Activated T-cell treated with anti-CD3 and anti-CD28 coated beads for 4 hours (primary cell): ENCODE measurements at places on chromosomes 3 and 15.

GRCh38 chr3:62051506-62051905, 321.8 kb downstream of the FEZF2 start:
- no peak for DNase-seq

GRCh38 chr3:122215592-122216298, 32.3 kb downstream of the CASR start:
- no peak for DNase-seq

GRCh38 chr15:78968114-78968513, 23.3 kb upstream of the CTSH start:
- no peak for DNase-seq

- DNase-seq, result no peak
These were observed 227.3 kb upstream of the C2CD4B start for GRCh38 chr15:62392376-62392775.

- no peak for DNase-seq
These were observed 8.4 kb downstream of the MITF start for GRCh38 chr3:69747511-69748258.

DNA sequence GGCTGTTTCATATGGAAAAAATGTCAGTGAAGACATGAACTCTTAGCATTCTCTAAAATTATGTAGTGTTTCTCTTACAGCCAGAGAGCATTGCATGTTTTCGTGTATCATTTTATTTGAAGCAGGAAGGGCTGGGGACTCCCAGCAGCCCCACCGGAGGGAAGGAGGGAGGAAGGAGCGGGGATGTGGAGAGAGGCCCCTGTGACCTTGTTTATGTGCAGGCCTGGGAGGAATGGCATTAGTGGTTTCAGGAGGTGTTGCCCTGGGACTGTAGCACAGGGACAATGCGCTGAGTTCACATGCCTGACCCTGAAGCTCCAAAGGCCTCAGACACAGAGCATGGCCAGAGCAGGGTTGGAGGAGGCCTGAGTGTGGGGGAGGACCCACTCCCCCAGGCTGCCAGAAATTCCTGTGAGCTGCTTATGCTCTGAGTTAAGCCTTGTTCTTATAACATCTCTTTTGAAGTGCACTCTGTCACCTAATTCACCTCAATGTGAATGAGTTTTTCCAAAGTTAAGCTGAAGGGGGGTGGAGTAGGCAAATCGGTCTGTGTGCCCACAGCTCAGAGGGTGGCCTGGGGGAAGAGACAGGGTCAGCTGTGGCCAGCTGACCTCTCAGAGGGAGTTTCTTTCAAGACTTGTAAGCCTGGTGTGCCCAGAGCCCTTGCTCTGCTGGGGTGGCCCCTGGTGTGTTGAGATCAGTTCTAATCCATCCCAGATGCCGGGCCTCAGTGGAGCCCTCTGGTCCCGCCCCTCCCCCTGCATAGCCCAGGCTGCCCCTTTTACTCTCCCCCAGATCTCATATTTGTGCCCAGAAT, 3.9 kb upstream of the RNU6-1 start:
- no peak for DNase-seq

GRCh38 chr15:88398011-88398410, 69.2 kb downstream of the MRPL46 start:
- no peak for DNase-seq

DNA sequence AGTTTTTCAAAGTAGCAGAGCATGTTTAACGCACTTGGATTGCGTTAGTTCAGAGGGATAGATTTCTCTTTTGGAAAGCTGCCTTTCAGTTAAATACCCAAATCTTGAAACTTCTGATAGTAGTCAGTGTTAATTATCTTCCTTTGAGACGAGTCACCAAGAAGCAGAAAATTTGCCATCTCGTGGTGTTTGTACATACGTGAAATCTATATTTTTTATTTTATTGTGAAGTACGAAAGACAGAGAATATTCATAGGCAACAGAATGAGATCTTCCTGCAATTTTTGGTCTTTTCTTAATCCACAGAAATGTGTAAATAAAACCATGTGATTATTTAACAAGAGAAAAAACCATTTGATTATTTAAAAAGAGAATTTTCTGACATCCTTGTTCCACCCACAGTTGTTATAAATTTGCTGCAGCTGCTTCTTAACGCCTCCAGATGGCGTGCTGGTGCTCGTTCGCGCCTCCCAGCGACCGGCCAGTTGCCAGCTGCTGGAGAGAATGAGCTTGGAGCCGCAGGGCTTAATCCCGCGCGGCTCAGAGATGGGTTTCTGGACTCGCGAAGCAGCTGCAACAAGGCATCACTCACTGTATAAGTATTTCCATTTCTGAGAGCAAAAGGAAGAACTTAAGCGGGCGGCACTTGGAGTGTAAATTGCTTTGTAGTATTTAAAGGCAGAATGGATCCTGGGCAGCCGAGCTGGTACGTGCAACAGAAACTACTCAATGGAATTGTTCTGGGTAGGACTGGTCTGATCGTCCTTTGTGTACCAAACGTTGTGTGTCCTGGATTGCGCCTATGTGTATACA, 10.5 kb upstream of the SLITRK3 start:
- no peak for DNase-seq

DNA sequence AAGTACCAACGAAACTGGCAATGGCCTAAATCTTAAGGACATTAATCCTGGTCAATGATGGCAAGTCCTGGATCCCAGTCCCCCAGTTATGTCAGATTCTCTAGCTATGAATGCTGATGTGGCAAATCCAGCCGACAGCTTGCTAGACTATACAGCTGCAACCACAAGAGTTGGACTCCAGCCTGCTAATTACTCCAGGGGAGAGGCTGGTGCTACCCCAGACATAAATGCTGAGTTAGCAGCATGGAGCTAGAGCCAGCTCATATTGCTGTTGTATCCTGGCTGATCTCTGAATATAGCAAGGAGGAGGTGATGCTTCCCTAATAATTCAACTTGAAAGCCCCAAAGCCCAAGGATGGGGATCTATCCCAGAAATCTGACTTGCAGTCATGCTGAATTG, 207.1 kb downstream of the LRRN1 start:
- DNase-seq, result no peak

DNA sequence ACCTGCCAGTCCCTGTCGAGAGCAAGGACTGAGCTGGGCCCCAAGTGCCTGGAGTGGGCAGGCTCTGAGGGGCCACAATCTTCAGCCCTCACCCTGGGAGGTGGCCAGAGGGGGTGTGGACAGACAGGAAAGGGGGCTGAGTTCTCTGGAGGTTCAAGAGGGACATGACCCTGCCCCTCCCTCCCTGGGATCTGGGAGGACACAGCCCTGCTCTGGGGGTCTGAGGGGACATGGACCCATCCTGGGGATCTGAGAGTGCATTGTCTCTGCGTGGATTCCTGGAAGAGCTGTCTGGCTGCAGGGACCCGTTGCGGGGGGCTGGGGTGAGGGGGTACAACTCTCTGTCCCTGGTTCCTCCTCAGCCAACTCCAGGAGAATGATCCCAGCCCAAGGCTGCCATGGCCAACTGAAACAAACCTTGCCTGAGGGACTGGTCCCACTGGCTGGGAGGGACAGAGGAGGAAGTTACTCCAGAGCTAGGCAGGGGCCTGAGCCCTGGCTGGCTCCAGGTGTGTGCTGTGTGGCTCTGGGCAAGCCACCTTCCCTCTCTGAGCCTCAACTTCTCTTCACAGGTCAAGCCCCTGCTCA, 29.0 kb downstream of the PTH1R start:
- DNase-seq, result no peak

DNA sequence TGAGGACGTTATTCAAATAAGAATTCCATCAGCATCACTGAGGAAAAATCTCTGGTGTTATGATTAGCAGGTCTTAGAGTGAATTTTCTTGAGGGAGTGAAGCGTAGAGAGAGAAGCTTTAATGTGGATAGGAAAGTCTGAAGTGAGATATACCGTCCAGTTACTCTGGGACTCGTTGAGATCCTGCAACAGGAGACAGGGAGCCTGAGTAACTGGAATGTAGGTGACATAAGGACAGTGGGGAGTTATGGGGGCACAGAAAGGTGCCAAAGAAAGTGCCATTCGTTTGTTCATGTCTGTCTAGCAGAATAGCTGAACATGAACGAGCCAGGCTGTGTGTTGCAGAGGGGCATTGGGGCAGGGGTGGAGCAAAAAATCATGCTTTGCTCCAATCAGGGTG, 9.4 kb upstream of the BUB1B start:
- no peak for DNase-seq

DNA sequence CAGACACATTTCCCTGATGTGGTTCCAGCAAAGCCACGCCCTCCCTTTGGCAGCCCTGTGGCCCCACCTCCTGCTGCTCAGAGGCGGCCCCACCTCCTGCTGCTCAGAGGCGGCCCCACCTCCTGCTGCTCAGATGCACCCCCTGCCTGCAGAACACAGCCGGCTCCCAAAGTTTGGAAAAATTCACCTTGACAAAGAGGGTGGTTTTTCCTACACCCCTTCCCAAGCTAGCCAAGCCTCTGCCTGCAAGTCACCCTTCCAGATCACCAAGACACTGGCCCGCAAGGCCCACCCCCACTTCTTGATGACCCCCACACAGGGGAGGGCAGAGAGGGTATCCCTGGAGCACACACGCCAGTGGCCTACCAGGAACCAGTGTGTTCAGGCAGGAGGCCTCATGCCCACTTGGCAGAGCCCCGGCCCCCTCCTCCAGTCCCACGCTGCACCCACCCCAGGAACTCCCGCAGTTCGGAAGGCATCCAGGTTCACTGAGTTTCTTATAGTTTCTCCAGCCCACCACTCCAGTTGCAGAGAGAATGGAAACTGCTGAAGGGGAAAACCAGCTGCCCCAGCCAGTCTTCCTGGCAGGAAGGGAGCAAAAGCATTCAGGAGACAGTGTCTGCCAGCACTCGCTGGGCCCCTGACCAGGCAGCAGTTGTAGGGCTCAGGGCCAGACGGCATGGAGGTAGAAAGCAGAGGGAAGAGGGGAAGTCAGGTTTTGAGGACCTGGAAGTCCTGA, 2.3 kb upstream of the HAPLN3 start:
- peak; percentile 77 for DNase-seq

GRCh38 chr3:172609750-172610149, 86.5 kb upstream of the TNFSF10 start:
- DNase-seq, result no peak

DNA sequence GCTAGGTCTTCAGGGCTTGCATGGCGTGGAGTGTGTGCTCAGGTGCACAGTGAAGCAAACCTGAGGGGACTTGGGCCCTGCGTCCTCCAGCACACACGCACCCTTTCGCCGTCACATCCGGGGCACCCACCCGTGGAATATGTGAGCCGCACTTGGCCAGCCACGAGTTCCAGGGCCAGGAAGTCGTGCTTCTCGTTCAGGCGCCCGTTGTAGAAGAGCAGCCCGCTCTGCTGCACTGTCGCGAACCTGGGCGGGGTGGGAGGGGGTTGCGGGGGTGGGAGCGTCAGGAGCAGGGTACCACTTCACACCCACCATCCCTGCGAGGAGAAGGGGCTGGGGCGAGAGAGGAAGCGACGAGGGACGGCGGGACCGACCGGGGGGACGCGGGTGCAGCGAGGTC, 7.1 kb downstream of the CELSR3 start:
- peak; percentile 52 for DNase-seq

DNA sequence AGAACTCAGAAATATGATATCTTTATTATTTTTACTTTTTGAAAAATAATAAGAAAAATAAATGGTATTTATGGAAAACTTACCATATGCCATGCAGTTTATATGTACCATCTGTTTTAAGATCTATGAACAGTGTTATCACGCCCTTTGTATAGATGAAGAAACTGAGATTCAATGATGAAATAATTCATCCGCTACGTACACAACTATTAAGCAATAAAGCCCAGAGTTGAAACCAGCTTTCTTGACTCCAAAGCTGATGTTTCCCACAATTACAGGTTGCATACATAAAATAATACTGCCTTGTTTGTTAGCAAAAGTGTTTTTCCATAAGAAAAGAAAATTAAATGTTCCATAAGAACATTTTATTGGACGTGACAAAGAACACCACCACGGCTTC, 67.2 kb upstream of the BCL6 start:
- no peak for DNase-seq

GRCh38 chr3:72797773-72798543, 50.3 kb downstream of the SHQ1 start:
- no peak for DNase-seq

GRCh38 chr3:191105418-191105817, 93.6 kb upstream of the OSTN start:
- DNase-seq, result no peak

- DNase-seq, result no peak
These were observed 1.0 kb downstream of the UBE2E1 start for GRCh38 chr3:23806534-23807423.

DNA sequence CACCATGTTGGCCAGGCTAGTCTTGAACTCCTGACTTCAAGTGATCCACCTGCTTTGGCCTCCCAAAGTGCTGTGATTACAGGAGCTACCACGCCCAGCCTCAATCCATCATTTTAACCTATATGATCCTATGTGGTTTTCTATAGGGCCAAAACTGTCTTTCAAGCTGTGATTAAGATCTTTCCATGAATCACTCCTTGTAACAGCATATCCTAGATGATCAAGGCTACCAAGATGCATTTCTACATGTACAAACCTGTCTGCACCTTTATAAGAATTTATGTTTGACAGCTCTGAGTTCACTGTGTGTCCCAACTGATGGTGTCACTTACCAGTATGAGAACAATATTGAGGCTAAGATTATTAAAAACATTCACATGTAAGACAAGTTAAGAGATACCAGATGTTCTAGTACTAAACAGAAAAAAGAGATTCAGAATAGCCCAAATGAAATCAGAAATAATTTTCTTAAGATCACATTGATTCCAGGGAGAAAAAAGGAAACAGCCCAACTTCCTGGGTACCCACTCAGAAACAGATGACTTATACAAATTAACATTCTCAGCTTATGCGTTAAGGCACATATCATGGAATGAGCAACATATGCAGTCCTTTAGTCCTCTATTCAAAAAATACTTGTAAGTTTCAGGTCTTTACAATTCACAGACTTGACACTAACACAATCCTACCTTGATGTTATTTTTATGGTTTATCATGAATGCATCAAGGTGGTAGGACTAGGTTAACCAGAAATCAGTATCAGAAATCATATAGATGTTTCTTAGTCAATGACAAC, 24.8 kb upstream of the PPIB start:
- no peak for DNase-seq

DNA sequence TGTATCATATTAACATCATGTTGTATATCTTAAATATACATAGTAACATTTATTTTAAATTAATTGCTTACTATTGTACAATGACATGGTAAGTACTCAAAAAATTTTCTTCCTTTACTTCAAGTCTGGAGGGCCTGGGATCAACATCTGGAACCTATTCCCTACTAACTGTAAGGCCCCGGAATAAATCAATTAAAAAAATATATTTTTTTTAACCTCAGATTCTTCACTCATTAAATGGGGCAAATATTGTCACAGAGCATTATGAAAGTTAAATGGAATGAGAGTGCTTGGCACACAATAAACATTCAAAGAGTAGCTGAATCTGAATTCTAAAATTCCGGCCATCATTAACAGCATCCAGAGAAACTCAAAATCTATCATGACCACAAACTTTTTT, 16.5 kb downstream of the GSK3B start:
- no peak for DNase-seq

DNA sequence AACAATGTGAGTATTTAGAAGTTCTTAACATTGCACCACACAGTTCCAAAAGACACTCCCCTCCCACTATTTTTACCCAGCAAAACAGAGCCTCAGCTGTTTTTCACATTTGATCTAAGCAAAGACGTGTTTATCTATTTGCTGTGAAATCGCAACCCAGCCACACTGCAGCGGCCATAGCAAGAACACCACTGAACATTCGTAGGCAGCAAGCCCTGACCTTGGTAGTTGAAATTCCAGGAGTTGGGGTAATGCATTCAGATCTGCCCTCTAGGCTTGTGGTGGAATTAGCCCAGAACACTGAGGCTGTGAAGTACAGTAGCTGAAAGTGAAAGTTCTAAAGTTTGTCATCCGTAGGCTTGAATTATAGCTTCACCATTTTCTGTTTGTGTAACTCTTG, 17.1 kb upstream of the SLC24A5 start:
- no peak for DNase-seq

GRCh38 chr15:28980709-28981350, 95.1 kb downstream of the APBA2 start:
- no peak for DNase-seq
